CD4-positive, alpha-beta T cell treated with Interleukin-21 for 1 hour (primary cell): ENCODE measurements at places on chromosomes 16 and 17.

GRCh38 chr16:72107371-72107770, 13.7 kb downstream of the DHX38 start:
- no peak for DNase-seq

DNA sequence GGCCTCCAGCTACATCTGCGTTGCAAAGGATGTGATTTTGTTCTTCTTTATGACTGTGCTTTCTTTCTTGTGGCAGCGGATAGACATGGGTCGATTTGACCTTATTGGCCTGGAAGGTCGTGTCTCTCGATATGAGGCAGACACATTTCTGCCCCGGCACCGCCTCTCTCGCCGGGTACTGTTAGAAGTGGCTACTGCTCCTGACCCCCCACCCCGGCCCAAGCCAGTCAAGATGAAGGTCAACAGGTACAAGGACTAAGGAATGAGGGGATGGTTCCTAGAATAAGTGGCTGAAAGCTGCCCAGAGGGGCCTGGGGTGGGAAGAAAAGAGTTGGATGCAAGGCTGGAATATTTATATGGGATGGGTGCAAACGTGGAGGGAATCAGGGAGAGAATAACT, 21.1 kb downstream of the SRCAP start:
- no peak for DNase-seq

GRCh38 chr16:12721841-12722421, 81.8 kb downstream of the CPPED1 start:
- DNase-seq = no peak

DNA sequence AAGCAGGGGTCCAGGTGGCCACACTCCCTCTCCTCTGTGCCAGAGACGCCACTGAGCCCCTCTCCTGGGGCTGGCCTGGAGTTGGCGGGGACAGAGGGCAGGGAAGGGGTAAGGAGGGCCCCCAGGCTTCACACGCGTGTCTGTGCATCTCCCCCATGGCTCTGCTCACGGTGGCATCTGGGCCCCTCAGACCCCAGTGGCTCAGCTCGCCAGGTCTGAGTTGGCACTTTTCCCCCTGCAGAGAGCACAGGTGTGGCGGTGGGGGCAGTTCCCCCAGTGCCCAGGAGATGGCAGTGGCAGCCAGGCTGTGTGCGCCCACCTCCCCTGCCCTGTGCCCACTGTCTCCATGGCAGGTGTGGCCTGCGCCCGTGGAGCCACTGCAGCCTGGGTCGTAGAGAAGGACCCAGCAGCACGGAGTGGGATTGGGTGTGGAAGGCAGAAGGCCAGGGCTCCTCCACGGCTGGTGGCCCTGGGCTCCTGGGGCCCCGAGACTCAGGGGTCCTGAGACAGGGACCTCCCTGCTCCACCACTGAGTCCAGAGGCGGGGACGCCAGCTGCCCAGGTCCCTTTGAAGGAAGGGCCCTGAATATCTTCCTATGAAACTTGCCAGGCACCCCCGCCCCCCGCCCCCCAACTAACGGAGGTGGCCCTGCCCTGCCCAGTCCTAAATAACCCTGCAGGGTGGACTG, 4.3 kb upstream of the APRT start:
- peak; percentile 53 for DNase-seq

DNA sequence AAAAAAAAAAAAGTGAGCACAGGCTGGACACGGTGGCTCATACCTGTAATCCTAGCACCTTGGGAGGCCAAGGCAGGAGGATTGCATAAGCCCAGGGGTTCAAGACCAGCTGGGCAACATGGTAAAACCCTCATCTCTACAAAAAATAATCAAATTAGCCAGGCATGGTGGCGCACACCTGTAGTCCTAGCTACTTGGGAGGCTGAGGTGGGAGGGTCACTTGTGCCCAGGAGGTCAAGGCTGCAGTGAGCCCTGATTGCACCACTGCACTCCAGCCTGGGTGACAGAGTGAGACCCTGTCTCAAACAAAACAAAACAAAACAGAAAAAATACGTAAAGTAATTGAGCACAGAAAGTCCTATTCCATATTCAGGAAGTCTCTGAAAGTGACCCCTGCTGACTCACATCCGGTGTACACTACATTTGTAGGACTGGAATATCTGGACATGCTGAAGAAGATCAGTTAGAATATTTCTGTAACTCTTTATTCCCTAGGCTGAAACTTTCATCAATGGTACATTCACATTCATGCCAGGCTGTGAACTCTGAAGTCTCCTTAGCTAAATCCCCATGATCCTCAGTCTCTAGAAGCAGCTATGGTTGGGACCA, 66.0 kb upstream of the HAS3 start:
- no peak for DNase-seq

DNA sequence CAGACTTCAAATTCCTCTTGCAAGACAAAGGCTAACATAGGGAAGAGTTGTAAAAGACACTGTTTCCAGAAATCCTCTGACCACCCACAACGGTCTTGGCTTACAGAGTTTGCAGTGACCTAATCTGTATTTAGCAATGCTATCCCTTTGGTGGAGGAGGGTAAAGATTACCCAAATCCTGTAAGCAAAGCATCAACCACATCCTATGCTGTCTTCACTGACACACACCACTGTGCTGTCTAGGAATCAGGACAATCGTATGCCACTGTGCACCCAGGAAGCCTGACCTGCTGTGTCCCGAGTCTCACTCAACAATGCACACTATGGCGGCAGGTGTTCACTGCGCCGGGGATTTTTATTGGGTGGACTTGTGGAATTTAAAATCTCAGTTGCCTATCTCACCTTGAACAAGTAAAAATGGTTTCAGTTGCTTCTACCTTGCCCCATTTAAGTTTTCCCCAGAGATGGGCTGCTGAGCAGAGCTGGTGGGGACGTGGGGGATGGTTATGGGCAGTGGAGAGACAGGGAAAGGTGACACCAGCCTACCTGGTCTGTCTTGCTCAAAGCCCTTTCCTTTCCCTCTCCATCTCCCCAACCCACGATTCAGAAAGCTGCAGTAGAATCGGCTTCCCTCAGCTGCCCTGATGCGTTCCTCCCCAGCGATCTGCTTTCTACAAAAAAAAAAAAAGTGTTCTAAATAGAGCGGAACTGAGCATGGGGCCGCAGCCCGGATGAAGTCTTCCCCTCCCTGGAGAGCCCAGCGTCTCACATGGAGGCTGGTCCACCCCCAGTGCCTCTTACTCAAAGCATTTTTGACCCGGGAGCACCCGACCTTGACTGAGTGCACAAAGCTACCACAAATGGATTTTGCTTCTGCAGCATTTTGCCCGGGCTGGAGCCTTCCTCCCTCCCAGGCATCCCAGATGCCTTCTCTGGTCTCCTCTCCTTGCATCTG, 271.5 kb downstream of the SOX9 start:
- DNase-seq = no peak

GRCh38 chr17:42249681-42250446, 26.3 kb downstream of the STAT5B start:
- DNase-seq = peak; percentile 85
